ENCODE measurements at places on chromosomes 11 and 22. TPM values are rescaled to one million over a fixed set of nuclear protein-coding genes. Genes with fewer than 3 reads are reported as not detected.

DNA sequence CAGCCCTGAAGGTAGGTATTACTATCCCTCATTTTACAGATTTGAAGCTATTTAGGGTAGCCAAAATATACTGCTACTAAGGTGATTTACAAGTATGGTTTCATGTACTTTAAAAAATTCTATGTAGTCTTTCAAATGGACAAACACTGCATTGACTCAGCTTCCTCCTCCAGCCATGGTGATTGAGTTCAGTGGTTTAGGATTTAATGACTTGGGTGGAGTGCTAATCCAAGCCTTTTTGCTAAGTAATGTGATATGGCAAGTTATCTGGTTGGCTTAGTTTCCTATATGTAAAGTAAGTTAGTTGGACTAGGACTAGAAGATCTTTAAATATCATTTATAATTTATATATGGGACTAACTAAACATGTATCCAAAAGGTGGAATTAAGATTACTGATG is 77.9 kb downstream of the ARHGAP20 start:
- H3K36me3 ChIP-seq, result no peaks in the 10 kb centered on the region
- H3K27me3 ChIP-seq, result no peaks in the 10 kb centered on the region
- H3K27ac ChIP-seq, result no peak overlapping the region
- DNase-seq, result no peak

DNA sequence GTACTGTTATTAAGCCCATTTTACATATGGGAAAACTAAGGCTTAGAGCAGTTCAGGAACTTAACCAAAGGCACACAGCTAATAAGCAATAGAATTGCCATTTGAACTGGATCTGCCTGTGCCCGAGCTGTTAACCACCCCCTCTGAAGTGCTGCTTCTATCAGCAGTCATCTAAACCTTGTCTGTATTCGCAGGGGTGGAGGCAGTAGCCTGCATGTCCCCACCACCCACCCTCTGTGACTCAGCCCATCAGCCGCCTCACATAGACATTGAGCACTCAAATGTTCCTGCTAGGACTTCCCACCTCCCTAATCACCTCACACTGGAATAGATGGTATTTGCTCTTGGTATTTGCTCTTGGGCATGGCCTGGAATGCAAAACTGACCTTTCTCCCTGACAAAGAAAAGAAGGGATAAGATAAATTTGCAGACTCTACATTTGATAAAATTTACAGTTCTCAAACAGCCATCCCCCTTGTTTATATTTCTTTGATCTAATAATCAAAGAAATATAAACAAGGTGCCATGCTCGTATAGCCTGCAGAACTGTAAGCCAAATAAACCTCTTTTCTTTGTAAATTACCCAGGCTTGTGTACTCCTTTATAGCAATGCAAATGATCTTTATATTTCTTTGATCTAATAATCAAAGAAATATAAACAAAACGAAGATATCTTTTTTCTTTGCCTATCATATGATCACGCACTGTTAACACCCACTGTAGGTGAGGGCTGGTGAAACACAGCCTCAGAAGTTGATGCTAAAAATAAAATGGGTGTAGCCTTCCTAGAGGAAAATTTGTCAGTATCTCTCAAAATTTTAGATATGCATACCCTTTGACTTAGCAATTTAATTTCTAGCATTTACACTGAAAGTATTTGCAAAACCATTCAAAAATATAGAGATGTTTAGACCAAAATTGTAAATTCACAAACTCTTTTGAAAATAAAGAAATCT is 15.9 kb downstream of the DKK3 start:
- DNase-seq, result peak; percentile 64
- peak overlapping the region; percentile 44 for H3K27ac ChIP-seq
- H3K4me1 ChIP-seq, result peaks cover 57% of the 10 kb centered on the region
- H3K27me3 ChIP-seq, result no peaks in the 10 kb centered on the region

DNA sequence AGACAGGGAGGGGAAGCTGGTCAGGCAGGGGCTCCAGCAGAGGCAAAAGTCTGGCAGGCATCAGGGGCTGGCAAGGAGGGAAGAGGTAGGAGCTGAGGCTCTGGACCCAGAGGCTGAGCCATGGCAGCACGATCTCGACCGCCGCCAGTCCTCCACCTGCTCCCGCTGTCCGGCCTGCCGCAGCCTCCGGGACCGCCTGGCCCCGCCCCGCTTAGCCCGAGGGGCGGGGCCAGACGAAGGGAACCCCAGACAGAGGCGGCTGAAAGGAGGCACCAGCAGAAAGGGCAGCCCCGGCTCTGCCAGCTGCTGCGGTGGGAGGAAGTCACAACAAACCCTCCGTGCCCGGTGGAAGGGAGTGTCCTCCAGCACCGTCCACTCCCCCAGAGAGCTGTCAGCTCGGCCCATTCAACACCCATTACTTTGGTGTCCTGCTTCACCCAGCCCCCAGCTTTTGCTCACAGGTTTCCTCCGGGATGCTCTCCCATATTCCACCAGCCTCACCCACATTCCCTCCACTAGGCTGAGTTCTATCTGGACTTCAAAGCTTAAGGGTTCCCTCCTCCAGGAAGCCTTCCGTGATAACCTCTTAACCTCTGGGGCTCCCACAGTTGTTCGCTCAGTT is at the start of gene MFNG:
Gene MFNG, minus strand, starts transcription at position 161 of the 622 bp plus-strand sequence. CDS start 207 bp downstream, outside the sequence.
- H3K4me1 ChIP-seq, result peaks cover 9% of the 10 kb centered on the region
- DNase-seq, result no peak
- H3K36me3 ChIP-seq, result peaks cover 3% of the 10 kb centered on the region
- H3K4me3 ChIP-seq, result no peak within 1 kb of the TSS
- no peaks in the 10 kb centered on the region for H3K27me3 ChIP-seq
- no peak within 1 kb of the TSS for H3K27ac ChIP-seq

GRCh38 chr11:1870326-1870696 is 17.4 kb downstream of the LSP1 start:
- no peak overlapping the region for H3K4me3 ChIP-seq
- DNase-seq, result no peak
- H3K4me1 ChIP-seq, result no peaks in the 10 kb centered on the region
- no peaks in the 10 kb centered on the region for H3K36me3 ChIP-seq
- no peak overlapping the region for H3K27ac ChIP-seq

DNA sequence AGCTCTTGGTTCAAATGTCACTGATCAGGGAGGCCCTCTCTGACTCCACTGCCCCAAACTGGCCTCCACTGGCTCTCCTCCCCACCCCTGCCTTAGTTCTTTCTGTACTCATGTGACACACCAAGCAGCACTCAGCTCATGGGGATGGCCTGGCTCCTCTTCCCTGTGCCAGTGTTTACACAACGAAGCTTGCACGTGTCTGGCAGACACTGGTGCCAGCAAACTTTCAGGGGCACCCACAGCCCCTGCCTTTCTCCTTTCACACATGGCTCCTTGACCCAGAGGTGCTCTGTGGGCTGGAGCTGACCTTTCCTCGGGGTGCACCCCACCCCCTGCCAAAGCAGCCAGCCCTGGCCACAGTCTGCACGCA is 37.6 kb upstream of the PARVG start:
- peaks cover 15% of the 10 kb centered on the region for H3K4me1 ChIP-seq
- no peaks in the 10 kb centered on the region for H3K36me3 ChIP-seq
- H3K27me3 ChIP-seq, result no peaks in the 10 kb centered on the region

GRCh38 chr11:66335531-66336233 is 552 bp downstream of the RIN1 start:
- peaks cover 47% of the 10 kb centered on the region for H3K4me1 ChIP-seq
- H3K4me3 ChIP-seq, result peak overlapping the region; percentile 74
- peak; percentile 66 for DNase-seq
- peaks cover 3% of the 10 kb centered on the region for H3K36me3 ChIP-seq
- no peaks in the 10 kb centered on the region for H3K27me3 ChIP-seq

The PHOX2A gene
- total RNA-seq, result not detected

The TIGD3 gene
- 0.29 TPM for total RNA-seq

The SLC22A25 gene
- not detected for total RNA-seq

The OR10G7 gene
- not detected for total RNA-seq

The ROBO4 gene
- total RNA-seq, result 0.25 TPM
